ENCODE measurements at places on chromosomes 12 and 14. TPM values are rescaled to one million over a fixed set of nuclear protein-coding genes. Genes with fewer than 3 reads are reported as not detected.

DNA sequence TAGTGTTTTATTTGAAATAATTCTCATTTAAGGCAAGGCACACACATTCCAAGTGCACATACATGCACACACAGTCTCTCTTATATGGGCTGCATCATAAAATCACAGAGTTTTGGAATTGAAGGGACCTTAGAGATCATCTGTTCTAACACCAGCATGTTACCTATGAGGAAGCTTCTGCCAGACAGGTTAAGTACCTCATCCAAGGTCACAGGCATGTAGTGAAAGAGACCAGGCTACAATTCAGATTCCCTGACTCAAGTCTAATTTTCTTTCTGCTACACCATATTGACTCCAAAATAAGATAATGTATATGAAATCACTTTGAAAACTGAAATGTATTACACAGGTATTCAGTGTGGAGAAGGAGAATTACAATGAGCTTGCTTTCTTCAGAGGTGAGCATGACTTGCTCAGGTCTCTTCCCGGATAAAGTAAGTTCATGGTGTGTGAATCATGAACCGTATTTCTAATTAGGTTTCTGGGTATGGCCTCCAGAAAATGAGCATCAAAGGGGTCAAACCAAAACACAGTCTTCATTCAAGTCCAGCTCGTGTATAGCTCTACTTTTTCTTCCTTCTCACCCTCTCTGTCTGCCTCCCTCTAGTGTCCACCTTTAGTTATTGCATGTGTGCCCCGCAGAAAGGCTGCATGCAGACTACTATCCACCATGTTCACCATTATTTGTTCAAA lies 411.9 kb downstream of the FUT8 start:
- DNase-seq: no peak

DNA sequence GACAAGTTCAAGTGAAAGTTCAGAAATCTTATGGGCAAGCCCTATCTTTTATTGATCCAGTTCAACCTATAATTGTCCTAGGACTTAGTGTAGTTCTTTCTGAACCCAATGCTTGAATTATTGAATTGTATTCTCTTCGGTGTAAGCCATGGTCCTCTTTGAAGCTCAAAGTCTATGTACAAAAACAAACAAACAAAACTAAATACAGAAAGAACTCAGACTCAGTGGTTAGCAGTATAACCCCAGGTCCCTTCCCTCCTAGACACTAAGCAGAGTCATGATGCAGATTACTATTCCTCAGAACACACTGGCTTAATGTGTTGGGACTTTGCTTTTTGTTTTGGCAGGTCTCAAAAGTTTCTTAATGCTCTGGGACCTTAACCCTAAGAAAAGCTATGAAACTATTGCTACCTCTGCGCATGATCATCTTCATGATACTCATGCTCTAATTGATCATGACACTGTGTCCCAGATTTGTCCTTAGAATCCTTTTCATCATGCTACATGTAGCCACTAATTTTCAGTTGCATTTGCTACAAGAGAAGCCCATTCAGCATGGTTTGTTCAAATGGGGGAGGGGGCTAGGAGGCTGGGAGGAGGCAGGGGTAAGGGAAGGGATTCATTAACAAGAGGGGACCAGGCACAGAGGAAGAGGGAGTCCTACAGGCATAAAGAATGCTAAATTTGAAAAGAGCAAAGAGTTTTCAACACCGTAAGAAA lies 35.1 kb upstream of the NAA30 start:
- DNase-seq: no peak

- no peak for DNase-seq
Measured at GRCh38 chr12:123267991-123268843, 3.4 kb downstream of the CDK2AP1 start.

The EML1 gene
- 11.6 TPM for total RNA-seq
